ENCODE measurements at places on chromosomes 2 and 18. TPM values are rescaled to one million over a fixed set of nuclear protein-coding genes. Genes with fewer than 3 reads are reported as not detected.

DNA sequence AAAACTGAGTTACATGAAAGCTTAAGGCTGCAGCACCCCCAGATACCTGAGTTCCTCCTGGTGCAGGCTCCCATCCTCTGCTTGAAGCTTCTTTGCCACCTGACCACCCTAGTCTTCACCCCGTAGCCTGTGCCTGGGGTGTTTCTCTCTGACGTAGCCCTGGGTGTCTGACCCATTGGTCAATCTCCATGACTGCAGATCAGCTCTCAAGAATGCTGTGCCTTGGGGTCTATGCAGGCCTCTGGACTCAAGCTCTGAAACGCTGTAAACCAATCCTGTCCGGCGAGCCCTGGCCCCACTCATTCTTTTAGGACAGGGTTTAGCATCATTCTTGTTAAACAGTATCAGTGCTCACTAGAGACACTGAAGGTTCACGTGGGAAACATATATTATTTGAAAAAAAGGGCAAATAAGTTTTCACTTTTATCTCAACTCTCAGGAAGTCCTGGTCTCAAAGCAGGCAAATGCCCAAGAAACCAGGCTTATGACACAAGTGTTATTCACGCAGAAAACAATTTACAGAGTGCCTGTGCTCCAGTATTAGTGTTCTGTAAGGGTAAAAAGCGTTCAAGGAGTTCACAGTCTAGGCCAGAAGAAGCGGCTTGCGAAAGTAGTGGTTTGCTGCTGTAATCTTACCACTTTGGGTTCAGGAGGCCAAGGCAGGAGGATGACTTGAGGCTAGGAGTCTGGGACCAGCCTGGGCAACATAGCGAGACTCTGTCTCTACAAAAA, 22.8 kb upstream of the PPP4R1 start:
- DNase-seq = no peak

- DNase-seq = no peak
These were observed 895.4 kb downstream of the EPHA4 start for GRCh38 chr2:220676695-220677094.

DNA sequence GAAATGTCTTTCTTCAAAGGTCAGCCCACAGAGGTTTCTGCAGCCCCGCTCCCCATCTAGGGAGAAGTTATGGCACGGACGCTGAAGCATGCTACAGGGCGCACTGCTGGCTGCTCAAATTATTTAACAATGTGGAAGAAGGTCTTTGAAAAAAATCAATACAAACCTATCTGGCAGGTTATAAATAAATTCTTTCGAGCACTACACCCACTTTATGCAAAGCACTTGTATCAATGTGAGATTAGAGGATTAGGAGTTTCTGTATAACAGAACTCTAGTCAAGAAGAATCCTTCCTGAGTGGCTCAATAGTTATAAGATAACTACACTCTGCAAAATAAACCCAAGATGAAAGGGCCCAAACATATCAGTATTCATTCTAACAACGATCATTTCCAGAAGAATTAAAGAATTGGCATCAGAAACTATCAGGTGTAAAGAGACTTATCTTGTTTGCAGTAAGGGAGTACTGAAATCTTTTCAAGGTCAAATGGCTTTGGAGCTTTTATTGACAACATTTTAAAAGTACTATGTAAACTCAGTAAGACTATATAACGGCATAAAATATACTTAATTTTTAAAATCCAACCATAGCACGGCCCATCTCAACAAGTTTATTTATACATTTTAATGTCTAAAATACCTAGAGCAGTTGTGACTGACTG, 103.0 kb upstream of the DNMT3A start:
- no peak for DNase-seq

GRCh38 chr2:78020491-78020890, 498.3 kb upstream of the LRRTM4 start:
- no peak for DNase-seq

GRCh38 chr2:149625671-149626070, 38.1 kb upstream of the MMADHC start:
- no peak for DNase-seq

DNA sequence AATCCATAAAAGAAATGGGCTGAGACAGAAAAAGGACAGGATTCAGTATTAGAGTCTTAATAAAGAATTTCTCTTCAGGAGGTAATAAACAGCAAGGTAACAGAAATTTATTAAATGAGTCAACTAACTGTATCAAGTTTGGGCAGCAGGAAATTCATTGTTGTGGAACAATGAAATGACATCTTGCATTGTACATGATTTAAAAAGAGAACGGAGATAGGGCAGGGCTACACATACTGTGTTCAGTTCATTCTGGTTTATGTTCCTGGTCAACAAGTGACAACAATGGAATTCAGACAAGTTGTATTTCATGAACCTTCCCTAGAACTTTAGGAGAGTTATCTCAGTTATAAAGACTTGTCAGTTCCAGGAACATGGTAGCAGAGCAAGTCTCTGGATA, 961.3 kb downstream of the SOCS6 start:
- DNase-seq = no peak

DNA sequence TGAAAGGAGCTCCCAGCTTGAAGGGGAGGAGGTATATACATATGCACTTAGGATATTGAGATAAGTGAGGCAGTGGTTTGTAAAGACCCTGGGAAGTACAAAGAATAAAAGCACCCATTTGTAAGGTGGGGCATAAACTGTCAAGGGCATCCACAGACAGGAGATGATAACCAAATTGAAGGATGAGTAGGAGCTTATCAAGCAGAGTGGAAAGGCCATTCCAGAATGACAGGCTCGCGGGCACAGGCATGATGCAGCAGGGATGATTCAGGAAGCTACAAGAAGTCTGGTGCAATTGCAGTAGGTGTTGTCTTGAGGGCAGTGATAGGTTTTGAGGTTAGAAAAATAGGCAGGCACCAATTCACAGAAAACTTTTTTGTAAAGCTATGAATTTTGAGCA, 504.8 kb downstream of the PIK3C3 start:
- no peak for DNase-seq

GRCh38 chr2:85324639-85325465, 2.9 kb downstream of the TGOLN2 start:
- no peak for DNase-seq

DNA sequence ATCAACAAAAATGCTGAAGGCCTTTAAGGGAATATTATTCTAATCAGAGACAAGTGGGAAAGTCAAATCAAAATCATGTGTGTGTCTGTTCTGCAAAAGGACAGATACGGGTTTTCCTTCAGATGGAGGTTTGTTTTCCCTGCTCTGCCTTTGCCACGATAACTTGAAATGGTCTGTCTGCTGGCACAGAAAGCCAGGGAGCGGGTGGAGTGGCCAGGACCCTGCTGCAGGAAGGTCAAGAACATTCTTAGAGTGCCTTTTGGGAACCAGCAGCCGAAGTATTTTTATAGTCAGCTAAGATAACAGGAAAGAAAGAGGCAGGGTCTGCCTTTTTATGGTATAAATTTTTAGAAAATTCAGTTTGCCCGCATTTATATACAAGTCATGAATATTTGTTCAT, 234.2 kb downstream of the LTBP1 start:
- no peak for DNase-seq

GRCh38 chr2:43207553-43208300, 18.7 kb downstream of the ZFP36L2 start:
- DNase-seq = no peak

GRCh38 chr2:217834744-217835513, 167.9 kb downstream of the TNS1 start:
- no peak for DNase-seq

DNA sequence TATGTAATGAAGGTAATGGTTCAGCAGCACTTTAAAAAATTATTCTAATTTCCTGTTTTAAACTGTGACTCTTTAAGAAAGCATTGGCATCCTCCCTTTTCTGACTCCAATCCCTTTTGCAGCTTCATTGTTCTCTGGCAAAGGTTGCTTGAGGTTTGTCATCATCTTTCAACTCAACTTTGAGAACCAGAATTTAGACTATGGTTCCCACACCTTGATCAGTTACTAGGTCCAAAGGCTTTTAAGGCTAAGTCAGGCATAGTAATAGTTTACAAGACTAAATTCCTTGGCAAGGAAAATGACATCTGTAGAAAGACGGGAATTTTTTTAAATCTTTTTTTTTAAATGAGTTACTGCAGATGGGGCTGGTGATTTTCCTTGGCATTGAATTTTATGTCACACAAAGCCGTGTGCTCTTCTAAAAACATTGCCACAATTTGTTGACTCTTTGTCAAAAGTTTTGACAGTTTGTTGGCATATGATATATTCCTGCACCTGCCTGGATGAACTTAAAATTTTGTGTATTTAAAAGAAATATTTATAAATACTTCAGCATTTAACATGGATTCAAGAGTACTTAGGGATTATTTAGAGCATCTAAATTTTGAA, 451.0 kb downstream of the MEIS1 start:
- DNase-seq = no peak

GRCh38 chr2:58350484-58350883, 109.4 kb upstream of the FANCL start:
- DNase-seq = no peak

- no peak for DNase-seq
These were observed 453.2 kb downstream of the PTPRM start for GRCh38 chr18:8020132-8020846.

DNA sequence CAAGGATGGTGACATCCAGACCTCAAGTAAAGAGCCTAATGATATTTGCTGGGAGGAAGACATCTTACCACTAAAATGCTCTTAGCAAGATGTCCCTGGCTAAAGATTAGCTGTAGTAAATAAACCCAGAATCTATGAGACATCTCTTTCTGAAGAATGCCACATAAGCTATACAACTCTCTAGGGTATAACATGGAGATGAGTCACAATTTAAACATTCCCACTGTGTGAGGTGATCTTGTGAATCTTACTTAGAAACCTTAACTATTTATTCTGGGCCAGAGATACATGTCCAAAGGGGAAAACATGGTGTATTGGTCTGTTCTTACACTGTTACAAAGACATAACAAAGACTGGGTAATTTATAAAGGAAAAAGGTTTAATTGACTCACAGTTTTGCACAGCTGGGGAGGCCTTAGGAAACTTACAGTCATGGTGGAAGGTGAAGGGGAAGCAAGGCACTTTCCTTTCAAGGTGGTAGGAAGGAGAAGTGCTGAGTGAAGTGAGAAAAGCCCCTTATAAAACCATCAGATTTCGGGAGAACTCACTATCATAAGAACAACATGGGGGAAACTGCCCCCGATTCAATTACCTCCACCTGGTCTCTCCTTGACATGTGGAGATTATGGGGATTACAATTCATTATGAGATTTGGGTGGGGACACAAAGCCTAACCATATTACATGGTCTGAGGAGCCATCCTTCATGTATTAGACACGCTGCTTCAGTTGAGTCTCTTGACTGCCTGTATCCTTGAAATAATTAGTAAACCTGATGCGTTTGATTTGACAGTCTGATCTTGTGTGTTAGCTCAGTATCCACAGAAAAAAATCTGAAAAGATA, 17.1 kb downstream of the KRCC1 start:
- no peak for DNase-seq

DNA sequence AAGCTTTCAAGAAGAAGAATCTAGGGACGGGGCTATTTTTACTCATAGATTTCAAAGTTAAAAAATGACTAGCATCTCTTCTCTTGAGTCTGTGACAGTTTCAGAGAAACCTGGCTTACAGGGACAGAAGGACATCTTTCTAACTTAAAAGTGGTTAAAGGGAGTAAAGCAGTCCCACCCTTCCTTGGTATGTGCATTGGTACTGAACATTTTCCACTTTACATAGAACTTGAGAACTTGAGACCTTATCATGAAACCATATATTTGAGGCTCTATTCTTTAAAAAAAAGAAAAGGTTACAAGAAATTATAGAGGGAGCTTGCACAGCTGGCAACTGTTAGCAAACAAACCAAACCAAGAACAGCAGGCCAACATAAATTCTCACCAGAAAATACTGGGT, 73.4 kb upstream of the GAREM1 start:
- DNase-seq = no peak

DNA sequence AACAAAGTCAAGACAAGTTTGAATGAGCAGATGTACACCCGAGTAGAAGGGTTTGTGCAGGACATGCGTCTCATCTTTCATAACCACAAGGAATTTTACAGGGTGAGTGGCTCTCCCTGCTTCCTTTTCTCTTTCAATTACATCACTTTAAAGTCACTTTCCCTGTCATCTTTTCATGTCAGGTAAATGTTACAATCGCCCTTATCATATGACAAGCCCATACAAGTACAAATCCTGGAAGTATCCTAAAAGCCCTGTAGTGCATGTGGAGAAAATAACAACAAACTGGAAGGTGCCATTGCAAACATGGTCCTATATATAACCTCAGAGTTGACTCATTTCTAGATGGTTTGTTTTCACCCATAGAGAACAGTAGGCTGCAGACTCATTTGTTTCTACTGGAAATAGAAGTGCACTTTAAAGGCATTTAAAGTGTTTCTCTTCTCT, 126.0 kb downstream of the SP100 start:
- no peak for DNase-seq

DNA sequence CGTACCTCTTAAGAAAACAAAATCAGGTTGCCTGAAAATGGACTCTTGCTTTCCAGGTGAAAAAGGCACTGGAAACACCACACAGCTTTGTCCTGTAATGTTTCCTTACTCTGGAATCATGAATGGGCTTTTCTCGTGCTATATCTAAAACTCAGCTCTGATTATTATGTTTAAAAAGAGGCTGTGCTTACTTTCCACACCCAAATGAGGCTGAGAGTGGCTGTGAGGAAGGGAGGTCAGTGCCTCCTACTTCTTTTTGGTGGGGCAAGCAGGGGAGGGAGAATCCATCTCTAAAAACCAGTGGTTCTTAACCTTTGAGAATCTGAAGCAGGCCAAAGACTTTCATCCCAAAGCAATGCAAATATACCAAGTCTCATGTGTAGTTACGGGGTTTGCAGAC, 148.6 kb downstream of the FAM210A start:
- no peak for DNase-seq

GRCh38 chr18:56161566-56162260, 476.7 kb downstream of the TXNL1 start:
- no peak for DNase-seq

DNA sequence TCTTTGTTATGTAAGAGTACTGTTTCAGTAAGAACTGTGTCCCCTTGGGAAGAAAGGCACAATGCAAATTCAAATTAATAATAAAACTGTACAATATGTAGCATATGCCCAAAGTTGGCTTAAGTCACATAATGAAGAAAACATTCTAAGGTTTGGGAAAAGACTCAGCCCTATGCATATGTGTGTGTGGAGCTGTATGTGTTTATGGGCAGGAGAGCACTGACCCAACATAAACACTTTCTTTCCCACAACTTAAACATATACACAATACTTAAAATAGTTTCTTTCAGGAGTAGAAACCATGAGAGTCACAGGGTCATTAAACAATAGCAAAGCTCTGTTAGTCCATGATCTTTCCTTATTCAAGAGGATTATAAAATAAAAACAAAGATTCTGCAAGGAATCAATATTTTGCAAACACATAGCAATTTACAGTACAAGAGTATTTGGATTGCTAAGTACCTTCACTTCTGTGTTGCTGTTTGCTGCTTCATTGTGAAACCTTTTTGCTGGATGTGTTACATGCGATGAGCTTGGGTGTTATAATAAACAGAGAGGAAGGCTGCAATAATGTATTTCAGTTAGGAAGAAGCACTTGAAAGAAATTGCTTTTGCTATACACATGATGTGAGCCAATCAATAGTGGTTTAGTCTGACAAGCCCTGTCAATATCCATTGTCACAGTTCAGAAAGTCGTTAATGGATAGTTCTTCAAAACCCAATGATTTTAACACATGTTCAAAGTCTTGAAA, 347.3 kb downstream of the ARHGAP15 start:
- DNase-seq = no peak

- DNase-seq = no peak
These were observed 1226.6 kb upstream of the FAM98A start for GRCh38 chr2:34825686-34826085.

ANKRD30B gene
- total RNA-seq = not detected

SRD5A2 gene
- not detected for total RNA-seq

KRTCAP3 gene
- total RNA-seq = 50.1 TPM

TRABD2A gene
- total RNA-seq = 18.6 TPM

MROH2A gene
- not detected for total RNA-seq

CREG2 gene
- total RNA-seq = 2.2 TPM

POMC gene
- total RNA-seq = 2.2 TPM

All from H1 (cell line).